EH (cell line): ENCODE measurements at places on chromosomes 16 and 17.
A peak's percentile ranks its signal among the peaks of the same experiment; 100 is the strongest.

- DNase-seq: no peak
Observed at GRCh38 chr16:54750249-54750648, 180.4 kb upstream of the IRX5 start.

DNA sequence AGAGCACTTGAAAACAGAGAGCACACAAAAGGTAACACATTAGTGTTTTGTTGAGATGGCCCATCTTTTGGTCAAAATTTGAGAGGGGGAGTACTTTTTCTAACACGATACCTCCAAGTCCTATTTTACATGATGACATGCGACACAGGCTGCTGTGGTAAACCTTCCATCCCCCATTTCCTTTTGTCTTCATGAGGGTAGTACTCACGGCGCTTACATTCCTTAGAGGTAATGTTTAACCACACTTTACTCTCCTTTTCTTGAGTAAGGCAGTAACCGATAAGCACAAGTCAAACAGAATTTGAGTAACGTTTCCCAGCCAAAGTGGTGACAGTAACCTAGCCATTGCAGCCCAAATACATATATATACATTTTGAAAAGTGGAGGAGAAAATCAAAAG is 35.8 kb upstream of the PITPNM3 start:
- DNase-seq: no peak

GRCh38 chr17:73695035-73695738 is 50.9 kb upstream of the SDK2 start:
- no peak for DNase-seq

DNA sequence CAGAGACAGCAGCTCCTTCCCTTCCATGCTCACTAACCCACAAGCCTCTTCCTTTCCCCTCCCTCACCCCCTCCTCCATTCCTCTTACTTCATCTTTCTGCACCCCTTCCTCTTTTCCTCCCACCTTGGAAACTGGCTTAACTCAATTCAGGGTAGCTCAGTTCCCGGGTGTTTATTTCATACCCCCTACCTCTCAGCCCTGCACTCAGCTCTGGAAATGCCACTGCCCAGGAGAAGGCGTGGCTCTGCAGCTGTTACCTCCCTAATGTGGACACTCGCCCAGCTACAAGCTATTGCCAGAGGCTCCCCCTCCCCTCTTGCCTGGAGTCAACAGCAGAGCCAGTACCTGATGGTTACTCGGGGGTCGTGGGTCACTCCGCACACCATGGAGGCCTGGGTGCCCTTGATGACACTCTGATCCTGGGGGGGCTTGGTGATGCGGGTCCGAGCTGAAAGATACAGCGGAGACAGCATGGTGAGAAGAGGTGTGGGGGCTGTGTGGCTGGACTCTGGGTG is 118.4 kb upstream of the CDC42EP4 start:
- no peak for DNase-seq

DNA sequence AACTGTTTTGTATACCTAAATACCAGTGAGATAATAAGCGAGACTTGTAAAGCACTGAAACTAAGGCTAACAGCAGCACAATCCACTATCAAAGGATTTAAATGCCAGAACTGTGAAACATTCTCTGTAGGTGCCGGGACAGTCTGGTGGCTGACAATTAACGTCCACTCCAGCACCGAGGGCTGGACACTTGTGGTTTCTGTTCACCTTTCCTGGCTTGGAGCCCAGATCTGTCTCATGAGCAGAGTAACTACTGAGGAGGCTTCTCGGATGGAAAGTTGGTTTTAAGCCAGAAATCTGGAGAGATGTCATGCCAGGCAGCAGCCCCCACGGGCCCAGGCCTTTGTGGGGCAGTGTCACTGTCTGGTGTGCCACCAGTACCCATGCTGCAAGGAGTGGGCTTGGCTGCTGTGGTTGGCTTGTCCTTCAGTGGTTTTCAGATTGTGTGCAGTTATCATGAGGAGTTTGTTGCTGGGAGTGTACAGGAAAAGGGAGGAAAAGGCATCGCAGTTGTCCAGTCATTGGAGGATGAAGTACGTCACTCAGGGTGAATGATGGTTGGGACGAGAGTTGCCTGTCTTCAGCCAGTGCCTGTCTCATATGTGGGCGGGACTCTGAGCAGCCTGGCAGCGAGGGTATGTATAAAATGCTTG is 35.5 kb downstream of the UBN1 start:
- DNase-seq: peak; percentile 44

DNA sequence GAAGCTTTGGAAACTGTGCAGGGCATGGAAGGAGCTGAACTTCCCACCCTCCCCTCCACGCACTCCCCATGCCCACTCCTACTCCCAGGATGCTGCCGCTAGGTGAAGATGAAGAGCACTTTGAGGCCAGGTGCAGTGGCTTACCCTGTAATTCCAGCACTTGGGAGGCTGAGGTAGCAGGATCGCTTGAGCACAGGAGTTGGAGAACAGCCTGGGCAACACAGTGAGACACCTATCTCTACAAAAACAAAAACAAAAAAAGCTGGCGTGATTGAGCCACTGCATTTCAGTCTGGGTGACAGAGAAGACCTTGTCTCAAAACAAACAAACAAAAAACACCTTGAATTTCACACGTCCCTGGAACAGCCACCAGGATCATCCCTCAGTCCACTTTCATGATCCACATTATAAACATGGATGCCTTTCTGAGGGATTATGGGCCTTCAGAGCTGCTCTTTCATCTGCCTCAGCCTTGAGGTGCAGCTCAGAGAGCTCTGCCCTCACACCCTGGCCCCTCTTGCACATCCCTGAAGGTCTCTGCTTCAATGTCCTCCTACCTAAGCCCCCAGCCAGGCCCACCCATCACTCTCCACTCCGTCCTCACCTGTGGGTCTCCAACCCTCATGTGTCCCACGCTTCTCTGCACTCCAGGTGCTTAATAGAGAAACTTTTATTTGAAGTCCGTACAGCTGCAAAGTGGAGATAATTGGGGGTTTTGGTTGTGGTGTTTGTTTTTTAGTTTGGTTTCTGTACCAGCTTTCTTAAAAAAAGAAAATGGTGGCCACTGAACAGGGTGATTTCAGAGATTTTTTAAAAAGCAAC is 25.8 kb downstream of the PHB1 start:
- DNase-seq: peak; percentile 35

DNA sequence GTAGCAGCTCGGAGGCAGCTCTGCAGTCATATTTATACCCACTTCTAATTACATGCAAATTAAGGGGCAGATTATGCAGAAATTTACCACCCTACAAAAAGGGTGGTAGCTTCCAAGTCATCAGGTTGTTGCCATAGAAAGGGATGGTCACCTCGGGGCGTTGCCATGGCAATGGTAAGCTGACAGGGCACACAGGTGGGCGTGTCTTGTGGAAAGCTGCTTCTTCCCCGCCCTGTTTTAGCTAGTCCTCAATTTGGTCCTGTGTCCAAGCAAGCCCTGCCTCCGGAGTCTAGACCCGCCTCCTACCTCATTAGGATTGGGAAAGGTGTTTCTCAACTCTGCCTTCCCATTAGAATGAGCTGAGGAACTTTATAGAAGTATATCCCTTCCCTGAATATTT is 98.7 kb downstream of the HS3ST2 start:
- DNase-seq: no peak
